Sigmoid colon (tissue), 7 donors: ENCODE measurements at places on chromosomes 6 and 20. TPM values are rescaled to one million over a fixed set of nuclear protein-coding genes. Genes with fewer than 3 reads are reported as not detected.

- no peak overlapping the region for H3K27ac ChIP-seq
- H3K4me1 ChIP-seq = peaks cover 21% of the 10 kb centered on the region
- no peaks in the 10 kb centered on the region for H3K27me3 ChIP-seq
- no peak overlapping the region for H3K4me3 ChIP-seq
- H3K36me3 ChIP-seq = no peaks in the 10 kb centered on the region
Observed at GRCh38 chr20:23644164-23644563, 6.4 kb upstream of the CST3 start.

DNA sequence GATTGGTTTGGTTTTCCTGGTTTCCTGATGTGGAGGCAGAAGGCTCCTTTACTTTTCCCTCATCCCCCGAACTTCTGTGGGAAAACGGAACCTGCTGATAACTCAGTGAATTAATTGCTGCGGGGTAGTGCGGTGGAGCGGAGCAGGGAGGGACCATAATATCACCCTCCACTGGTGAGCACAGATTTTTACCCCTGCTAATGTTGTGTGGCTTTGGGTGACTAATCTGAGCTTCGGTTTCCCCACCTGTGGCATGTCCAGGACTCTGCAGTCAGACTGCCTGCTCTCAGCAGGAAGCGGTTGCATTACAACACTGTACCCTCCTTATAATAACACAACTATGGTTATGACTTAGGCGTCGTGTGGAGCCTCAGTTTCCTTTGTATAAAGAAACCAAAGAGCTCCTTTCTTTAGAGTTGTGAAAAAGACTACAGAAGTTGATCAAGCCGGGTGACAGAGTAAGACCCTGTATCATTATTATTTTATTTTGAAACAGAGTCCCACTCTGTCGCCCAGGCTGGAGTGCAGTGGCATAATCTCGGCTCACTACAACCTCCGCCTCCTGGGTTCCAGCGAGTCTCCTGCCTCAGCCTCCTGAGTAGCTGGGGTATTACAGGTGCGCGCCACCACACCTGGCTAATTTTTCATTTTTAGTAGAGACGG lies 2.2 kb upstream of the ID1 start:
- no peaks in the 10 kb centered on the region for H3K27me3 ChIP-seq
- DNase-seq = no peak
- H3K4me3 ChIP-seq = no peak overlapping the region
- H3K36me3 ChIP-seq = no peaks in the 10 kb centered on the region
- no peaks in the 10 kb centered on the region for H3K4me1 ChIP-seq

- peak; percentile 67 for DNase-seq
- H3K36me3 ChIP-seq = no peaks in the 10 kb centered on the region
- H3K4me3 ChIP-seq = no peak overlapping the region
- peak overlapping the region; percentile 27 for H3K27ac ChIP-seq
- peaks cover 34% of the 10 kb centered on the region for H3K4me1 ChIP-seq
- H3K27me3 ChIP-seq = no peaks in the 10 kb centered on the region
Observed at GRCh38 chr20:49751397-49751736, 37.7 kb upstream of the B4GALT5 start.

Gene SIRPD
- not detected for total RNA-seq

Gene SOX18
- total RNA-seq = 5.5 TPM
